ENCODE measurements at places on chromosomes 4 and X.

DNA sequence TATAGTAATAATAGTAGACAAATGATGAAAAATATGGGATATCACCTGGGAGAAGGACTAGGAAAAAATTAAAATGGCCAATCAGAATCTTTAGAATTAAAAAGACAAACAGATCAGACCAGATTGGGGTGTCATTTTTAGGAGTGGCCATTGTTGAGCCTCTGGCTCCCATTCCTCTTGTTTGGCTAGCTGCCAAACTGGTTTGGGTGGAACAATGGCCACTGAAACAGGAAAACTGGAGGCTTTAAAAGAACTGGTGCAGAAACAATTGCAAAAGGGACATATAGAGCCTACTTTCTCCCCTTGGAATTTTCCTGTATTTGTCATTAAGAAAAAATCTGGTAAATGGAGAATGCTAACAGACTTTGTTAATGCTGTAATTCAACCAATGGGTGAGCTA is 294.8 kb upstream of the DKK2 start:
- no peak for DNase-seq

DNA sequence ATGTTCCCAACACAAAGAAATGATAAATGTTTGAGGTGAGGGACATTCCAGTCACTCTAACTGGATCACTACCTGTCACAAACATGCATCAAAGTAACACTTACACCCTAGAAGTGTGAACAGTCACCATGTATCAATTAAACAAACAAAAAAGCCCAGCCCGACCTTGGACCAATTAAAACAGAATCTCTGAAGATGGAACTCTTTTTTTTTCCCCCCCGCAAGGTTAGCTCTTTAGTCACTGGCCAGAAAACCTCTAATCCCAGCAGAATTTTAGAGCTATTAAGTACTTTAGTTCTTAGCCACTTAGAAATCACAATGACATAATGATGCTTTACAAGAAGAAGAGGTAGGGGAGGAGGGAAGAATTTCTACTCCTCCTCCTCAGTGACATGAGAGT is 154.5 kb downstream of the PALLD start:
- no peak for DNase-seq

GRCh38 chrX:130984782-130985181 is 73.4 kb upstream of the ARHGAP36 start:
- no peak for DNase-seq

DNA sequence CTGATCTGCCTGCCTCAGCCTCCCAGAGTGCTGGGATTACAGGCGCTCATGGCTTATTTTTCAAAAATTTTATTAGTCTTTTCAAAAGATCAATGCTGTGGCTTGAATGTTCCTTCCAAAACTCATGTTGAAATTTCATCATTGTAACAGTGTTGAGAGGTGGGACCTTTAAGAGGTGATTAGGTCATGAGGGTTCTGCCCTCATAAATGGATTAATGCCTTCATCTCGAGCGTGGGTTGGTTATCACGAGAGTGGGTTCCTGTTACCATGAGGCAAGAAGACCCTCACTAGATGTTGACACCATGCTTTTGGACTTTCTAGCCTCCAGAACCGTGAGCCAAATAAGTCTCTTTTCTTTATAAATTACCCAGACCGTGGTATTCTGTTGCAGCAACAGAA is 30.3 kb downstream of the EIF2S3 start:
- DNase-seq: no peak

DNA sequence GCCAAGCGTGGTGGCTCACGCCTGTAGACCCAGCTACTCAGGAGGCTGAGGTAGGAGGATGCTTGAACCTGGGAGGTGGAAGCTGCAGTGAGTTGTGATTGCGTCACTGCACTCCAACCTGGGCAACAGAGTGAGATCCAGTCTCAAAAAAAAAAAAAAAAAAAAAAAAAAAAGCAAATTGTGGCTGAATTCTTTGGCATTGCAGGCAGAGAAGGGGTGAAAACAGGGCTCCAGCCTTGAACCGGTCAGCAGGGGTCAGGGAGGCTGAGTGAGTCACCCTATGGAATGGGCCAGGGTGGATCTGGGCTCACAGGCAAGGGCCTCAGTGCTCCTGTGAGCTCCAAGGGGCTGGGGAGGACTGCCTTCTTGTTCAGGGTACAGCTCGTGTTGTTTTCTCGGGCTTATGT is 13.2 kb upstream of the FAM3A start:
- peak; percentile 34 for DNase-seq

All from fibroblast of pulmonary artery (primary cell).